Activated CD8-positive, alpha-beta memory T cell treated with anti-CD3 and anti-CD28 coated beads for 4 hours (primary cell): ENCODE measurements at places on chromosomes 13 and 19.

GRCh38 chr19:15280048-15280725 lies 47.9 kb upstream of the EPHX3 start:
- DNase-seq, result no peak

- no peak for DNase-seq
These were observed 18.5 kb upstream of the STARD13 start for GRCh38 chr13:33303855-33304597.

DNA sequence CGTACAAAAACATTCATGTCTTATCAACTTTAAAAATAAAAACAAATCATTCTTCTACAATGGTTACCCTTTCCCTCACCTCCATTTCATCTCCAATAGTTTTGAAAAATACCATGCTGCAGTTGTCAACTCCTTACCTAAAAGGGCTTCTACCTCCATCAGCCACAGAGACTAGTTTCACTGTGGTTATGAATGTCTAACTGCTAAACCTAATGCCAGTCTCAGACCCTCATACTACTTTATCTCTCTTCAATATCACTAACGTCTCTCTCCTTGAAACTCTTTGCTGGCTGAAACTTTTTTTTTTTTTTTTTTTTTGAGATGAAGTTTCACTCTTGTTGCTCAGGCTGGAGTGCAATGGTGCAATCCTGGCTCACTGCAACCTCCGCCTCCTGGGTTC lies 27.1 kb downstream of the LNX2 start:
- no peak for DNase-seq

- DNase-seq, result no peak
These were observed 97.2 kb downstream of the DOCK9 start for GRCh38 chr13:98880677-98881076.

- no peak for DNase-seq
These were observed 7.5 kb downstream of the F10 start for GRCh38 chr13:113129921-113130750.

GRCh38 chr13:23321535-23322241 lies 111.8 kb downstream of the SACS start:
- DNase-seq, result no peak

DNA sequence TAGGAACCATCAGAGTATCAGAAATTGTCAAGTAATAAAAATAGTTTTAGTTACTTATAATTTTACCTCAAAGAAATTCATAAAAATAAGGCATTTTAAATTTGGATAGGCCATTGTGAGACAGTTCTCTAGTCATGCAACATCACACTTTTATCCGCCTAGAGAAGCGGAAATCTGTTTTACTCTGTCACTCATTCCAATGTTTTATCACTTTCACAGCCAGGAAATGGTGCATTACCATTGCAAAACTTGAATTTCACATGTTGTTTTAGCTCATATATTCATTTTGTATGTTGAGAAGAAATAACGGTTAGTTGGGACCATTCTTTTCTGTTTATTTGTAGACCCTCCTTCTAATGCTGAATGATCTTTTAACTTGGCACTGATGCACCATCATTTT lies 427.2 kb downstream of the GPC6 start:
- no peak for DNase-seq

- DNase-seq, result no peak
These were observed 158.1 kb downstream of the ZIC5 start for GRCh38 chr13:99813336-99814095.

DNA sequence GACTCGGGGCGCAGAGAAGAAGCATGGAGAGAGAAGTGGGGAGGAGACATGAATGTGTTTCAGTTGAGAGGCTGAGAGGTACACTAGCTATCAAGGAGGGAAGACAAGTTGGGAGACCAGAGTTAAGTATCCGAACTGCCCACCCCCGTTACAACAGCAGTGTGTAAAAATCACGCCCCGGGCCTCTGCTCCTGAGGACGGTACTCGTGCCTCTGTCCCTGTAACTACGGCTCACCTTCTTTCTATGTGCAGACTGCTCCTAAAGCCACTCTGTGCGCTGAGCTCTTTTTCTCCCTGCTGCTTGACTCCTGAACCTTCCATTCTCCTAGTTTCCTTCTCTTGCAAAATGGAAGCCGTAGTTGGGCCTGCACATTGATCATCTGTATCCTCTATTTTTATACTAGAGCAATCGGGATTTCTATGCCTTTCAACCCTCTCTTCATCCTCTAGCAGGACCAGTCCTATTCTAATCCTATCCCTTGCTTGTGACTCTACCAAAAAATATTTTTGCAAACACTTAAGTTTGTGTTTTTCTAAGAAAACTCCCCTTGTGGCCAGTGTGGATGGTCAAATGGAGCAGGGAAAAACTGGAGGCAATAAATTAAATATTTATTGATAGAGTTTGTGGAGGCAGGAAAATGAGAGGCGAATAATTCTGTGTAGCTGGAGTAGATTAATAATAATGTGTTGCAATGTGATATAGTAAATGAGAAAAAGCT lies 569 bp downstream of the POLR1D start:
- DNase-seq, result peak; percentile 2
